Left renal cortex interstitium (tissue), 4 donors: ENCODE measurements at places on chromosomes 11 and 22. TPM values are rescaled to one million over a fixed set of nuclear protein-coding genes. Genes with fewer than 3 reads are reported as not detected.

DNA sequence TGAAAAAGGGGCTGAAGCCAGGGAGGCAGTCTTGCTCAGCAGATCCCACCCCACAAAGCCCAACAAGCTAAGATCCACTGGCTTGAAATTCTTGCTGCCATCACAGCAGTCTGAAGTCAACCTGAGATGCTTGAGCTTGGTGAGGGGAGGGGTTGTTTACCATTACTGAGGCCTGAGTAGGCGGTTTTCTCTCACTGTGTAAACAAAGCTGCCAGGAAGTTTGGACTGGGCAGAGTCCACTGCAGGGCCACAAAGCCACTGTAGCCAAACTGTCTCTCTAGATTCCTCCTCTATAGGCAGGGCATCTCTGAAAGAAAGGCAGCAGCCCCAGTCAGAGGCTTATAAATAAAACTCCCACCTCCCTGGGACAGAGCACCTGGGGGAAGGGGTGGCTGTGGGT is 746.1 kb upstream of the LRRC4C start:
- DNase-seq = no peak

- DNase-seq = no peak
Measured at GRCh38 chr11:10405865-10406592, 49.0 kb upstream of the AMPD3 start.

Gene ALDH3B1
- 1.7 TPM for polyA plus RNA-seq

Gene MAPK11
- polyA plus RNA-seq = 6.8 TPM

Gene MPPED2
- polyA plus RNA-seq = 23.1 TPM
